ENCODE measurements at places on chromosomes 5 and 9.

DNA sequence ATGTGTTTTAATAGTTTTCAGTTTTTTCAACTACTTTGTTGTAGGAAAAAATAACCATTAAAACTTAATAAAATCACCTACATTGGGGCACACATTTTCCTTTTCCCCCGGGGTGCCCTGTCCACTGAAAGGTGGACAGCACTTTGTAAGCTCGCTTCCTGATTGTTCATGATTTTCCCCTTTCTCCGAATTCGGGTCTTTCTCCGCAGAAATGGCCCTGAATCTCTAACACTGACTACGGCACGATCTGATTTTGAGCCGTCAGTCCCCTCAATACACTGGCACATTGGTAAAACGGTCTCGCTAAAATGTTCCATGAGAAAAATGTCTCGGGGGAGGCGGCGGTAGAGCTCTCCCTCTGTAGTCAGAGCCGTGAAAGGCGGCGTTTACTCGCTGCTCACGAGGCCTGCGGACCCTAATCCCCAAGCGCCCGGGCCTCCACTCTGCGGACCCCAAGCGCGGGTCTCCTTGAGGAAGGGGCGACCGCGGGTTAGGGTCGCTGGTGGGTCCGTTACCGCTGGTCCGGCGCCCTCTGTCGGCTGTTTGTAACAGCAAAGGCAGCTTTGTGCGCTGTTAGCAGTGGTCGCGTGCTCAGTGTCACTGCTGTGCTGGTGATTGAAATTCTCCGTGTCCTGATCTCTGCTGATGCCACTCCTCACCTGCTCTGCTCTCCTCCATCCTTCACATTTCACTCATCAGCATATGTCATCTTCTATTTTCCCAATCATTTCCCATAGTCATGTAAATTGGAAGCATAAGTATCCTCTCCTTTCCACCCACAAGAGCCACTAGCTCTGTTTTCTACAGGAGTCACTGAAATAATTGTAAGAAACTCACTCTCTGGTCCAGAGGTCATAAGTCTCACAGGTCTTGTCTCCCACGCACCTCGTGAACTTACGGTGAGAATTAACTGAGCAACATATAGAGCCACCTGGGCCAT lies 10.8 kb upstream of the IFNA2 start:
- peak; percentile 64 for DNase-seq

DNA sequence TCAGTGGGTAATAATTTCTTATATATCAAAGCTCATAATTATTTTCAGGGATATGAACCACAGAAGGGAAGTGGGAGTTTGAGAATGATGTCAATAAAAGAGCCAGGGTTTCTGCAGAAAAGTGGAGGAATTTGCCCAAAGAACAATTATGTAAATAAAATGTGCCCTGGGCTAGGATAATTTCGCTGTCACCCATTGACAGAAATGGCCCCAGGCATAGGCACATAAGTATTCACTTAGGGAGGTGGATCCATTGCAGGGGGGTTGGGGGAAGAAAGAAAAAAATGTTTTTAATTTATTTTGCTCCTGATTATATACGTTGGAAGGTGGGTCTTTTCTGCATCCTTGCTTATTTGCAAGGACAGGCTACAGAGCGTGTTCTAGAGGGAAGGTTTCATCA lies 135.1 kb upstream of the IRX2 start:
- DNase-seq, result no peak

- DNase-seq, result no peak
Observed at GRCh38 chr5:21219251-21219650, 1231.3 kb upstream of the CDH18 start.

DNA sequence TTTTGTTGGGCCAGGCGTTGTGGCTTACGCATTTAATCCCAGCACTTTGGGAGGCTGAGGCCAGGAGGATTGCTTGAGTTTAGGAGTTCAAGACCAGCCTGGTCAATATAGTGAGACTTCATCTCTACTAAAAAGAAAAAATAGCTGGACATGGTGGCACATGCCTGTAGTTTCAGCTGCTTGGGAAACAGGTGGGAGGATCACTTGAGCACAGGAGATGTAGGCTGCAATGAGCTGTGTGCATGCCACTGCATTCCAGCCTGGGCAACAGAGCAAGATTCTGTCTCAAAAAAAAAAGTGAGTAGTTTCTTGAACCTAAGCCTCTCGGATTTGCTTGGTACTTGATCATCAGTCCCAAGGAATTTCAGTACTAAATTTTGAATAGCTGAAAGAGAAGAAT lies 26.9 kb downstream of the G3BP1 start:
- DNase-seq, result no peak

- DNase-seq, result no peak
Observed at GRCh38 chr9:75797085-75797580, 93.3 kb upstream of the PCSK5 start.

- no peak for DNase-seq
Observed at GRCh38 chr5:10768328-10768899, 7.4 kb upstream of the DAP start.

GRCh38 chr9:123460091-123460490 lies 104.1 kb downstream of the CRB2 start:
- DNase-seq, result no peak

DNA sequence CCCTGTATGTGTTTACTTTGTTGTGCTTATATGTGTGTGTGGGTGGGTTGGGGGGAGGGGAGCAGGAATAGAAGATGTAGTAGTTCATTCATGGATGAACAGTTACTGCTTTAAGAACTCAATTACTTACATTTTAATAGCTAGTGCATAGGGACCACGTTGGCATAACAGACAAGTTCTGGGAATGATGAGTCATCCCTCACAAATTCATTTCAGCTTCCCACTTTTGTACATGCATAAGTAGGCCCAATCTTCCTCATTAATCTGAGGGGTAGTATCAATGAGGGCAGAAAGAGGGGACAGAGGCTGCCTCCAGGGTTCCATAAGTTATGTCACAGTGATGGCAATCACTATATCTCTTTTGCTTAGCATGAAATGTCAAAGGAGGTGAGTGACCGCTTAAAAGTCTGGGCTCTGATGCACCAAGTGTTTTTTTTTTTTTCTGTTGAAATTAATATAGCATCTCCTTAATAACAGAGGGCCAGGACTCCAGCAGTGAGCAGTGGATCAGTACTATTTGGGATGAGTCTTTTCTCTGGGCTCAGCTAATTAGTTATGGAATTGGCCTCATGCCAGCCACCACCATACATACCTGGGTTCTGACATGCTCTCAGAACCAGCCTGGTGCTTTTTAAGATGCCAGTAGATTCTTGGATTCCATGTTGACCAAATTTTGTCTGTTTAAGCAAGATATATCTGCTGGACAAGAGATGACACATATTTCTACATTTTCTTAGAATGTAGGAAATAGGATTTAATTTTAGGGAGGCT lies 37.1 kb downstream of the PRDM6 start:
- peak; percentile 52 for DNase-seq

DNA sequence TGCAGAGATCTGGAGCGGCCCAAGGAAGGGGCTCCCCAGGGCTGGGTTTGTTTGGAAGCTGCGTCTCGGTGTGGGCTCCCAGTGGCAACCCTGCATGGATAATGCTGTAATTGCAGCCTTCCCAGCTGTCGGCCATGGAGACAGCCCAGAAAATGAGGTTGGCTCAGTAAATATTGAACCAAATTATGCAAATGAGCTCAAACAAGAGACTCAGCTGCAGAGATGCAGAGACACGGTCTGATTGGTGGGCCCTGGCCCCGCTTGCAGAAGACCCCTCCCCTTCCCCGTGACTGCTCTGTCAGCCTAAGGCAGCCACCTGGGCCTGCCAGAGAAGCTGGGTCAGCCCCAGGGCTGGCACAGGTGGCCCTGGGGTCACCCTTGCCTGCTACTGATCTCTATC lies 75.9 kb downstream of the RAD23B start:
- no peak for DNase-seq

DNA sequence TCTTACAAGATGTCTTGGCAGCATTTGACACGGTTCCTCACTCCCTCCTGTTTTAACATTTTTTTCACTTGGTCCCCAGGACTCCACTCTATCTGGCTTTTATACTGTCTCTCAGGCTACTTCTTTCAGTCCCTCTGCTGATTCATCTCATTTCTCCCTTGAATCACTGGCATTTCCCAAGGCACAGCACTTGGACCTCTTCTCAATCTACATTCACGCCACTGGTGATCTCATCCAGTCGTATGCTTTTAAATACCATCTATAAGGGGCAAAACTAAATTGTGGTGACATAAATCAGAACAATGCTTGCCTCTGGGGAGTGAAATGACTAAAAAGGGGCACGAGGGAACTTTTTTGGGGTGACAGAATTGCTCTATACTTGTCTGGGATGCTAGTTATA lies 47.1 kb downstream of the MAPKAP1 start:
- no peak for DNase-seq

GRCh38 chr5:8751971-8752370 lies 793.9 kb downstream of the SEMA5A start:
- no peak for DNase-seq

DNA sequence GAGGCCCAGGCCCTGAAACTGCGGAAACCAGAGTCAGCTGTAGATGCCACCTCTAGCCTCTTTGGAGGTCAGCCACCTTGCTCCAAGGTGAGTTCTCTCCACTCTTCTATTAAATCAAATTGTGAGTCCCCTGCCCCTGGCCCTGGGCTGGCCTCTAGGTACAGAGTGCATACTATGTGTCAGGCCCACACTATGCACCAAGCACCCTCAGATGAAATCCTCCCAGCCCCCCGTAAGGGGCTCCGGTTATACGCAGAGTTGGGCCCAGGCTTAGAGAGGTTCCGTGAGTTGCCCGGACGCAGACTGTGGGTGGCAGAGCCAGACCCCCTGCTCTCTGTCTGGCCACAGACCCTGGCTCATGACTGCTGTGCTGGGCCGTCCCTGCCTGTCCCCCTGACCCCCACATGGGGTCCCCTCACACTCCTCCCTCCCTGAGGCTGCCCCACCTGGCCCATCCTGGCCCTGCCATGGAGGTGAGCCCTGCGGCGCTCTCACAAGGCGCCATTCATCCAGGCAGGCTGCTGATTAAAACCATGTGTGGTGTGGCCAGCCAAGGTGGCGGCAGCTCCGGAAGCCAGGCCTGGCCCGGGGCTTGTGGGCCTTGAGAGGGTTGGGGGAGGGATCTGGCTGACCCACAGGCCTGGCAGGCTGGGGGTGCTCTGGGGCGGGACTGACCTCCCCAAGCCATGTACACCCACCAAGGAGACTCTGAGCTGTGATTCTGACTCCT lies 65.5 kb upstream of the SYNPO start:
- no peak for DNase-seq

DNA sequence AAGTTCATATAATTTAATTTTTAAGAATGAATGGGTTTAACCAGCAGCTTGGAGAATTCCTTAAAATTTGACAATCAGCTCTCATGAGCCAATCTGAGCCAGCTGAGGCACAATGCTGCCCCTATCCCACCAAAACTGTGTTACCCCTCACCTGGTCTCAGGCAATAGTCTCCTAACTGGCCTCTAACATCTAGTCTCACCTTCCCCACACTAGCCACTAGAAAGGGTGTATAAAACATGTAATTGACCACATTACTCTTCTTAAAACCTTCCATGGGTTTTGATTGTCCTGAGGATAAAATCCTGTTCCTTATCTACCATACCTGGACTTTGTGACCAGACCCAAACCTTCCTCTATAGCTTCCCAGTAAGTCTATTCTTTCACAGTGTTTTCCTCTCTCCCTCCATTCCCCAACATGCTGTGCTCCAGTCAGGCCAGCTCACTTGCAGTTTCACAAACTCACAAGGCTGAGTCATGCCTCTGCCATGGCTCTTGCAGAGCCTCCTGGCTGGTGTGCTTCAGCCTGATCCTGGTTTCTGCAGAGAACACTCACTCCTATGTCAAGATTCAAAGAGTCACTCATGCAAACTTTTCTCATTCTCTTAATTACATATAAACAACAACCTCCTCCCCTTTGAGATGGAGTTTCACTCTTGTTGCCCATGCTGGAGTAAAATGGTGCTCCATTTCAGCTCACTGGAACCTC lies 16.0 kb upstream of the ZCCHC7 start:
- DNase-seq, result no peak

GRCh38 chr9:106761493-106761892 lies 101.5 kb upstream of the ZNF462 start:
- DNase-seq, result no peak

DNA sequence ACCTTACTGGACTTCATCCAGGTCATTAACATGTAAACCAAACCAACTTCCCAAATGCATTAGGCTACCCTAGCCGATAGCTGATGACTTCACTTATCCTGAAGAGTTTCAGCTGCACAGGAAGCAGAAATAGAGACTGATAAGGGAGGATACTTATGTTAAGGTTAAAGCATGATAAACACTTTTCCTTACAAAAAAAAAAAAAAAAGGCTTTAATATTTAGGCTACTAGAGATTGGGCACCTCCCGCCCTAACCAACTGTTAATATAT lies 1.6 kb upstream of the MEF2C start:
- DNase-seq, result peak; percentile 83

- no peak for DNase-seq
Observed at GRCh38 chr5:149379177-149379761, at the start of gene IL17B. IL17B (minus strand) TSS chr5:149379292; CDS start chr5:149379225, 67 bp downstream.

DNA sequence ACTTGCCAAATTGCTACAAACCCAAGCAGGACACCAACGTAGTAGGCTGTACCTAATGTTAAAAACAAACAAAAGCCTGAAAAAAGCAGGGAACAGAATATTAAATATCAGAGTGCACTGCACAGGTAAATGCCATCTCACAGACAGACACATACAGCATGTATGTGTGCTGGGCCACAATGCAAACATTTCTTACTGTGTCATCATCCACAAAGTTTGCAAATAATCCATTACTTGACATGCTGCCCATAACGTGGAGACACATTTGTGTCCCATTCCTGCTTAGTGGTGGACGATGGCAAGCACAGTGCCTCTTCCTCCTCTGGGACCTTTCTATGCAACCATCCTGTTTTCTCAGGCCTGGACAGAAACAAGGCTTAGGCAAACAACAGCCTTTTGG lies 44.7 kb downstream of the GOLM1 start:
- DNase-seq, result no peak

DNA sequence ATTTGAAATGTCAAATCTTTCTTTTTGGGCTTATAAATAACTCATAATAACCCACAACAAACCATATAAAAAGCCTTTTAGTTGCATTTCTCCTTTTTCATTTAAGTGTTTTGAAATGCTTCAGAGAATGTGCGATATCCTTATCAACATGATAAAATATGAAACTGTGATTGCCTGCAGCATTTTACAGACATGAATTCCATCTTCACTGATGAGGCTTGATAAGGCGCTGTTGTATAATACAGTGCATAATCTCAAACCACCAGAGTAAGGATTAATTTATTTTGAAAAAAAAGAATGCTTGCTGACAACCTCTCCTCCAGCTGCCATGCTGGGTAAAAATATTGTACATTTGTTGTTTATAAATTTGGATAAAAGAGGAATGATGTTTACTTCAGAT lies 216.8 kb downstream of the PBX3 start:
- DNase-seq, result no peak

DNA sequence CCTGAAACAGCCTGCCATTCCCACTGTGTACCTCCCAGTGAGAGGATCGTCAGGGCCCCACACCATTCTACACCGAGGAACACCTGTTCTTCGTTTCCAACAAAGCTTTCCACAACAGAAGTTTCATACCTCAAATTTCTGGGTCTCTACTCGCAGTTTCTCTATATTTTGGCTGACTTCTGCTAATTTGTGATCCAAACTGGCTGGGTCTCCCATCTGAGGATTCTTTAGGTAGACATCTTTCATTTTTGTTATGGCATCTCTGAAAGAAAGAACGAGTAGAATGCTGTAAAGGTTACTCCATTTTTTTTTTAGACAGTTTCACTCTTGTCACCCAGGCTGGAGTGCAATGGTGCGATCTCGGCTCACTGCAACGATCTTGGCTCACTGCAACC lies 67.5 kb downstream of the USP20 start:
- no peak for DNase-seq

- DNase-seq, result no peak
Observed at GRCh38 chr9:33750839-33751339, 44.5 kb upstream of the PRSS3 start.
